IPS-NIHi11 (cell line): ENCODE measurements at places on chromosomes 2 and 18.
A peak's percentile ranks its signal among the peaks of the same experiment; 100 is the strongest.

DNA sequence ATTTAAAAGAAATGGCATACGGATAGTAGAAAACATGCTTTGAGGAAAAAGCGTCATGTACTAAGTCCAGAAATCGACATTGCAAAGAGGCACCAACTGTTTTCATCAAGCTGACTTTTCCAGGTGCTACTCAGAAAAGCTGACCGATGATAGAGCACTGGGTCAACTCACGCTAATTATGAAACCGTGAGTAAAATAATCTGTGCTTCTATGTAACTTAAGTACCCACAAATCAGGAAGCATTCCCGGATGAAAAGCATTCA lies 353 bp upstream of the NUP35 start:
- no peak for DNase-seq

- DNase-seq = no peak
Observed at GRCh38 chr18:48621240-48621639, 82.4 kb downstream of the CTIF start.

DNA sequence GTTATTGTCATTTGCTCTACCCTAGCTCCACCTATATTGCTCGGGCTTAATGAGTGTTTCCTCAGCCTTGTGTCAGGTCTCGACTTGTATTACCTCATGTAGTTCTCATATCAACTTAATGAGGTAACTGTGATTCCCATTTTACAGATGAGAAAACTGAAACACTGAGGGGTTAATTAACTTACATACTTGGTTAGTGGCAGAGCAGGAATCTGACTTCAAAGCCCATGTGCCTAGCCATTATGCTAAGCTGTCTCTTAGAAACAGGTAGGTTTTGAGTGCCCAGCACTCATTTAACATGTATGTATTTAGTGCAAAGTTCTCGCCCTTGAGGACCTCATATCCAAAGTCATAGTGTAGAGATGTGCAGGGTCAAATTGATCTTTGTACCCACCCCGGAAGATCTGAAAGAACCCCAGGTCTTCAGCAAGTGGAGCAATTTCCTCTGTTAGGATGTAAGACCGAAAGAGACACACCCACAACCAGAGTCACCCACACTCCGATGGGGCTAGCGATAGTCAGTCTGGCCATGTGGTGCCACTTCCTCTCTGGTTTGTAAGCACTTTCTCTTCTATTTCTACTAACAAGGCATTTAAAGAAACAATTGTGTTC lies 121.0 kb upstream of the SLC39A10 start:
- no peak for DNase-seq

GRCh38 chr18:45602926-45603325 lies 12.3 kb upstream of the SLC14A2 start:
- no peak for DNase-seq

DNA sequence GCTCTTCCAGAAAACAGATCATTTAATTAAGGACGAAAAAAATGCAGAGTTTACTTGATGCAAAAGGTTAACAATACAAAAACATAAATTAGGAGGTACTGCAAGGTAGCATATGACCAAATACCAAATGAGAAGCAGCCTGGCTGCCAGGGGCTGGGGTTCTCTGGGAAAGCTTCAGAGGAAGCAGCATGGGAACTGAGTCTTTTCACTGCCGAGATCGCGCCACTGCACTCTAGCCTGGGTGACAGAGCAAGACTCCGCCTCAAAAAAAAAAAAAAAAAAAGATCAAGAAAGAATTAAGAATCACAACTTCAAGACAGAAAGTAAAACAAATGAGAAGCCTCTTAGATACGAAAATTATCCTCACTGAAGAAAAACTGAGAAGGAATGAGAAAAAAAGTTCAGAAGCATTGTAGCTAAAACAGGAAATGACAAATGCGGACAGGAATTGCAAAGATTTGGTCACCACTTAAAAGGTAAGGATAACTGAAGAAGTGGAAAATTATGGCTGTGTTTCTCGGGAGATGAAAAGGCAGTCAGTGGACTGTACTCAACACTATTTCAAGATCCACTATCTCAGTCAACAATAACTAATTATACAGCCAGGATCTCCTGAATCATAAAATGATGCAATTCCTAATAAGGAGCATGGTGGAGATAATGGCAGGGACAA lies 4.3 kb downstream of the SEPTIN10 start:
- no peak for DNase-seq

DNA sequence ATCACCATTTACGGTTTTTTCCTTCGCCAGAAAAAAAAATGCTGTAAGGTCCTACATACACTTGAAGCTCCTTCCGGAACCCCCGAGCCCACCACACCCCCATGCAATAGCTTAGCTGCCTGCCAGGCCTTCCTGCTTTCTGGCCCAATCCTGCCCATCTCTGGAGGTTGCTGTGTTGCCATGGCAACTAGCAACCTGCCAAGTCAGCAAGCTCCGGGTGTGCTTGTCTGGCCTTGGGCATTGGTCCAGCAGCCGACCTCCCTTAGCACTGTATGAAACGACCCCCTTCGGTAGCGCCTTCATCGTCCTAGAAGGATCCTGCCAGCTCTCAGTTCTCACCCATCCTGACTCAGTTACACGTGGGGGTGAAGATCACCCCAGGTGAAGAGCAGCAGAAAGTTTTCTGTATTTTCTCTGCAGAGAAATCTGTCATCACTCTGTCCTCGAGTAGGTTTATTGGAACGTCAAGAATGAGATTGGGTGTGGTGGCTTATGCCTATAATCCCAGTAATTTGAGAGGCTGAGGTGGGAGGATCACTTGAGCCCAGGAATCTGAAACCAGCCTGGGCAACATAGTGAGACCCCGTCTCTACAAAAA lies 47.4 kb upstream of the MTCL1 start:
- DNase-seq = peak; percentile 45

GRCh38 chr2:239337122-239337876 lies 63.5 kb downstream of the HDAC4 start:
- no peak for DNase-seq

DNA sequence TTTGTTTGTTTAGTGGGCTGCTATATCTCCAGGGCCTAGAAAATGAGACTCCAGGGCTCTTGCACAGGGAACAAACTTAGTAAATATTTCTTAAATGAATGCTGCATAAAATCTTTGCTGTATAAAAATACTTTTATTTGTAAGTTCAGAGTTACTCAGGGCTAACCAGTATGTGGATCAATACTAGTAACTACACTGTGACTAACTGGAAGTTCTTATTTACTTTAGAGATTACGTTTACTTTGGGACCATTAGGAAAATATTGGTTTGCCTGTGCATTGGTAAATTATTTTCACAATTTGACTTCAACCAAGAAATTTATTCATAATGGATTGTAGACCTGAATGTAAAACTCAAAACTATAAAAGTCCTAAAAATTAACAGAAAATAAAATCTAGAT lies 575.5 kb downstream of the RNF144A start:
- DNase-seq = no peak

- no peak for DNase-seq
Observed at GRCh38 chr2:238042849-238043584, 17.8 kb upstream of the SCLY start.

GRCh38 chr2:74816540-74817303 lies 17.2 kb upstream of the HK2 start:
- DNase-seq = no peak

- no peak for DNase-seq
Observed at GRCh38 chr2:68272246-68272994, 20.1 kb upstream of the PPP3R1 start.

DNA sequence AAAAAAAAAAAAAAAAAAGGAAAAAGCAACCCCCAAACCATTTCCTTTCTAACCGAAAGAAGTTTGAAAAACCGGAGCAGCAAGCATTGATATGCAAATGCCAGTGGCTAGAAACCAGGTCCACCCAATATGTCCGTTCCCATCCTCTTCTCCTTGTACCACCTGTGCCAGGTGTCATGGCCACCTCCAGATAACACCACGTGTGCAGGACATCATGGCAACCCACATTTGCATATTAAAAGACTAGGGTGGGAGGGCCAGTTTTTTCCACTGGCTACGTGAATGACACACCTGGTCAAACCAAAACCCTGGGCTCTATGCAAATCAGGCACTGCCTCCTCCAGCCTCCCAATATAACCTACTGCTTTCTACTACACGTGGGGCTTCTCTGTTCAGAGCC lies 303.3 kb upstream of the GULP1 start:
- DNase-seq = no peak

- DNase-seq = no peak
Observed at GRCh38 chr18:48192542-48192941, 216.6 kb downstream of the ZBTB7C start.

GRCh38 chr2:240994171-240994896 lies 4.1 kb upstream of the SNED1 start:
- DNase-seq = no peak

DNA sequence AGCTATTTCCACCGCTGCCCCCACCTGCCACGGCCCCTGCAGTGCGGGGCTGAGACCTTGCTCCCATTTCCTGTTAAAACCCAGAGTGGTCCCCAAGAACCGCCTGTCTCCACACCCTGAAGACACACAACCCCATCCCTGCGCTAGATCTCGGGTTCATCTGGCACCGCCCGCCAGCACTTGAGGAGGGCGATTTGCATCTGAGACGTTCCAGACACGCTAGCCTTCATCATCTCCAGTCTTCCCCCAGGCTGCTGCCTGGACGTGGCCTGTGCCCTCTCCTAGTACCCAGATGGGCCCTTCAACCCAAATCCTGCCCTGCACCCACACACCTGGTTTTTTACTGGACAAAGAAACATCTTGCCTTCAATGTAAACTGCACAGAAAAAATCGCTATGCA lies 49.8 kb downstream of the SLC66A2 start:
- peak; percentile 9 for DNase-seq

- no peak for DNase-seq
Observed at GRCh38 chr2:241105641-241106040, 3.6 kb upstream of the MTERF4 start.
